ENCODE measurements at places on chromosomes 3 and 15.
A peak's percentile ranks its signal among the peaks of the same experiment; 100 is the strongest.

DNA sequence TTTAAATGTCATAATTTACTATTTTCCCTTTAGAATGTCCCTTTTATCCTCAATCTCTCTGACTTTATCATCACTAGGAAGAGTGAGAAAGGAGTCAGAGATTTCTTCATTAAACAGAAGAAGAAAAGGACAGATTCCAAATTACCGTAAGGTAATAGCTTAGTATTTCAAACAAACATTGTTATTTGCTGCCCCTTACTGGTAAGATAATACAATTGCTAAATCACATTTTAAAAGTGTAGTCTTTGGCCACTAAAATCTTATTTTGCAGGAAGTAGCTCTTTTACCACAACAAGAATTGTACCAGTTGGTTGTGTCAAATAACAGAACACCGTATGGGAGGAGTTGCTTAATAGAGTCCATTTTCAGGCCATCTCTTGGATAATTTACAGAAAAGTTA lies 53.7 kb downstream of the CGGBP1 start:
- no peak for DNase-seq

- no peak for DNase-seq
These were observed 32.8 kb upstream of the OCA2 start for GRCh38 chr15:28131946-28132345.

DNA sequence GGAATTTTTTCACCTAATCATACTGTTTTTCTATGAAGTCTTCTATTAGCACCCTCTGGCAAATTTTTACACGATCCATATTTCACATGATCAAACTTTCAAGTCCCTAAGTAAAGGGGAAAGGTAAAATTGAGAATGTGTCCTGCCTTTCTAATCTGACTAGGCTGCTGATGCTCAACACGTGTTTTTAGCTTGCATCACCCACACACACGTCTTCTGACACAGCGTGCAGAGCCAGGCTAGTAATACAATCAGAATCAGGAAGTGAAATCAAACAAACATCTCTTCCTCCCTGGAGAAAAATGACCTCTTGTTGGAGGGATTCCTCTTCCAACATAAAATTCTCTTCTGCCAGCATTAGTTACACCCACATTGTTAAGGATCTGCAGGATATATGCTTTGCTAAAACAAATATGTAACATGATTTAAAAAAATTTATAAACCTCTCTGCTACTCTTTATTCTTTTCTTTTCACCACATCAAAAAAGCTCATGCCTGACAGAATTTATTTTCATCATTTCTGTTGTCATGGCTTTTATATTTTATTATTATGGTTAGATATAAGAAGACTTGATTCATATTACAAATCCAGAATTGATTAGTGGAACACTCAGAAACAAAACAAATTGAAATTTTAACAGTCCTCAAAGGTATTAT lies 122.4 kb downstream of the RAP2B start:
- DNase-seq = peak; percentile 92

DNA sequence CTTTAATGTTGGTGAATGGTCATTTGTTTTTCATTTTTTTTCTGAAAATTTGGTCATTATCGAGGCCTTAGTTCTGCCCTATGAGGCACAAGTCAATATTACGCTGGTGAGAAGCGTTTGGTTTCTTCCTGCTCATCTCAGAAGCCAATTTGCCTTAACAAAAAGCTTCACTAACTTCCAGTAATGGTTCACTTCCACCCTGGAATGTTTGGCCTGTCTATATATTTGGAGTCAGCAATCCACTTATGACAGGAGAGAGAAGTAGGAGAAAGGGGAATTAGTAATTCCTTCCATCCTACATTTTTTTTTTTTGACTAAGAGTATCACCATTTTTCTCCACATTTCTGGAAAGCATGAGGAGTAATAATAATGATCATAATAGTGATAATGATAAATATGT lies 124.4 kb downstream of the DIPK2A start:
- DNase-seq = no peak

GRCh38 chr3:77096966-77097890 lies 57.3 kb downstream of the ROBO2 start:
- DNase-seq = peak; percentile 9

DNA sequence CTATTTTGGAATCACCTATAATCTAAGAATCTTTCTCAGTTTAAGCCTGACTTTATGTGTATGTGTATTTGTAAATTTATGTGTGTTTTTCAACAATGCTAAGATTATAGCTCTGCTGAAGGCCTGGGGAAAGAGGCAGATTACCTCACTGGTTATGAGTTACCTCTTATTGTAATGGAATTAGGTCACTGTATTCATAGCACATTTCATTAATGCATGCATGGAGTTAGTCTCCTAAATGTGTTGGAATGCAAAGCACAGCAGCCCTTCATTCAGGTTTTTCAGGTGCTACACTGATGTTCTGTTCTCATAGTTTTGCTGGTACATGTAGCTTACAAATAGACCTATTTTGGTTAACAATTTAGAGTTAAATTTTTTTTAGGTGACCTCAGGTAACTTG lies 9.5 kb downstream of the GPR87 start:
- no peak for DNase-seq

DNA sequence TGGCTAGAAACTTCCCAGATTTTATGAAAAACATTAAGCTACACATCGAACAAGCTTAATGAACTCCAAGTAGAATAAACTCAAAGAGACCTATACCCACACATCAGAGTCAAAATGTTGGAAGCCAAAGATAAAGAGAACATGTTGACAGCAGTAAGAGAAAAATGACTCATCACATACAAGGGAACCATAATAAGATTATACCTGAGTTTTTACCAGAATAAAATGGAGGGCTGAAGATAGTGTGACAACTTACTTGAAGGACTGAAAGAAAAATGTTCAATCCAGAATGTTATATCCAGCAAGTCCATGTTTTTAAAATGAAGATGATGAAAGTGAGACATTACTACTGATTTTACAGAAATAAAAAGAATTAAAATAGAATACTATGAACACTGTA lies 22.8 kb downstream of the MYL3 start:
- no peak for DNase-seq

DNA sequence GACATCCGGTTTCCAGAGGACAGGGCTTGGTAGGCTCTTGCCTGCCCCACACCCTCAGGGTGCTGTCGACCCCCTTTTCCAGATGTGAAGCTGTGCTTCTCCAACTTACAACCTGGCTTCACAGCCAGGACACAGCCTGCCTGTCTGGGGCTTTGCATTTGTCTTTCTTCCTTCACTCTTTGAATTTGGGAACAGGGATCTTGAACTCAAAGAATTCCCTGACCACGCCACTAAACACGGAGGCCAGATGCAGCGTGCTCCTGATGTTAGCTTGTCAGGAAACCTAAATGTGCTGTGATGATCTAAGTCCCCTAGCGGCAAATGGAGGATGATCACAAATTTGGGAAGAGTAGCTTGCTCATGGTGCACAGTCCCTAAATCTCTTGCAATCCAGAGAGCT lies 244.8 kb upstream of the RGMA start:
- no peak for DNase-seq

DNA sequence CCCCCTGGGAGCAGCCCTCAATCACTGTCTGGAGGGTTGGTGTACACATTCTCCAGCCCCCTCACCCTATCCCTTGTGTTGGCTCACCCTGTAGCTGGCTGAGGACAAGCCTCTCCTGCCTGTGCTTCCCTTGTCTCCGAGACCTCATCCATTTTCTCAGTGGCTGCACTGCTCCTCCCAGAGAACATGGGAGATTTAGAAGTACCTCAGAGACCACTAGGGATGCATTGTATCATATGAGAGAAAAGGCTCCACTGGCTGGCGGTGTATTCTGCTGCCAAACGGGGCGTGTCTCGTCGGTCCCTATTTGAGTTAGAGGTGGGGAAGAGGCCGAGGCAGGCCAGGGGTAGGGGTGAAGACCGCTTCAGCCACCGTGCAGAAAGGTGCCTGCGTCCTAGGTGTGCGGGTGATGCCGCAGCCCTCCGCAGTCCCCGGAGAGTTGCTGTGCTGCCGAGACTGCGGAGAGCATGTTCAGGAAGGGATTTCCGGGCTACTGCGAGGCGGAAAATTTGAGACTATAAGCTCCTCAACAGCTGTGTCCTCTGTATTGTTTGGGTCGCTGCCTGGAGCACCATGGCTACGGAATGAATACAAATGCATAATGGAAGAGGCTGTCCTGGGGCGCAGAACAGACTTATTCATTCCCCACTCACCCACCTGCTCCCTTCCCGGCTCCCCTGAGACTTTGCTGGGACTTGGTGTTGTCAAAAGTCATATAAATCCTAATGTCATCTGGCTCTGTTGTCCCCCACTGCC lies 43.8 kb downstream of the SPSB4 start:
- DNase-seq = peak; percentile 59

- DNase-seq = no peak
These were observed 8.4 kb upstream of the RTP1 start for GRCh38 chr3:187188931-187189330.

DNA sequence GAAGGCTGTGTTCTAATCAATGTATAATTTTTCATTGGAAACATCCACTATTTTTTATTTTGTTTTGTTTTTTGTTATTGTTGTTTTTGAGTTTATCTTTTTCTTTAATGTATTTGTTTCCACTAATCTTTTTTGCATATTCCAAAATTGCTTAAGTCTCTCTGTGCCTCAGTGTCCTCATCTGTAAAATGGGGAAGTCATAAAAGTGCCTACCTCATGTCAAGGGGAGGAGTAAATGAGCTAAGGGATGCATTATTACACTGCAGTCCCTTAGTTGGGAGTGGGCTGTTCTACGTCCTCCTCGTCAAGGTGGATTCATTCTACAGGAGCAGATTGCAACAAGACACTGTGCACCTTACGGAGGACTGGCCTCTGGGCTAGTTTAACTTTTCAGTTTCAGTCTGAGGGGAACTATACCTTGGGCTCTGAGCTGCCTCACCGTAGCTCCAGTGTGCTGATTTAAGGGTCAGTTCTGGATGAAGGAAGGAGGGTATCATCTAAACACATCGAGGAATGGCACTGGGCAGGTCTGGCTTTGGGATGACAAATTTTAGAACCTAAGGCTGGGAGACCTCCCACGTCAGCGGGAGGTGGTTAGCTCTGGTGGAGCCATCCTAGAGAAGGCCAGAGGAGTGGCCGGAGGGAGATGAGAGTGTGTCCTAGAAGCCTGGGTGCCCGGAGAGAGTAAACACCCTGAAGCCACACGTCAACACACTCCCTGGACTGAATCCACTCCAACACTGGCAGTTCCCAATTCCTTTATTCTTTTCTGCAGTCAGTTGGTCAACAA lies 5.1 kb upstream of the SRP14 start:
- DNase-seq = no peak

DNA sequence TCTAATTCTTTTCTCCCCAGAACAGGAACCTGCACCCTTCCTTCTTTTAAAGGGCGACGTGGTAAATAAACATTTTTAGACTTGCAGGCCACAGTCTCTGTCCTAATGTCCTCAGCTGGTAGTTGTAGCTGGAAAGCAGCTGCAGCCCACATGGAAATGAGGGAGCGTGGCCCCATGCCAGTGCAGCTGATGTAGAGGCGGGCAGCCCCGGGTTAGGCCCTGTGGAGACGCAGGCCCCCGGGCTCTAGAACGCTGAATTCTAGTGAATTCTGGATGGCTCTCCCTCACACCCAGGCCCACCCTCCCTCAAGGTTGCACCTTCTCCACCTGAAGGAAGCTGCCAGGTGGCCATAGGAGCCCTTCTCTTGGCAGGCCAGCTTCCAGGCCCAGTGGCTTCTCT lies 52.3 kb downstream of the PGPEP1L start:
- no peak for DNase-seq

DNA sequence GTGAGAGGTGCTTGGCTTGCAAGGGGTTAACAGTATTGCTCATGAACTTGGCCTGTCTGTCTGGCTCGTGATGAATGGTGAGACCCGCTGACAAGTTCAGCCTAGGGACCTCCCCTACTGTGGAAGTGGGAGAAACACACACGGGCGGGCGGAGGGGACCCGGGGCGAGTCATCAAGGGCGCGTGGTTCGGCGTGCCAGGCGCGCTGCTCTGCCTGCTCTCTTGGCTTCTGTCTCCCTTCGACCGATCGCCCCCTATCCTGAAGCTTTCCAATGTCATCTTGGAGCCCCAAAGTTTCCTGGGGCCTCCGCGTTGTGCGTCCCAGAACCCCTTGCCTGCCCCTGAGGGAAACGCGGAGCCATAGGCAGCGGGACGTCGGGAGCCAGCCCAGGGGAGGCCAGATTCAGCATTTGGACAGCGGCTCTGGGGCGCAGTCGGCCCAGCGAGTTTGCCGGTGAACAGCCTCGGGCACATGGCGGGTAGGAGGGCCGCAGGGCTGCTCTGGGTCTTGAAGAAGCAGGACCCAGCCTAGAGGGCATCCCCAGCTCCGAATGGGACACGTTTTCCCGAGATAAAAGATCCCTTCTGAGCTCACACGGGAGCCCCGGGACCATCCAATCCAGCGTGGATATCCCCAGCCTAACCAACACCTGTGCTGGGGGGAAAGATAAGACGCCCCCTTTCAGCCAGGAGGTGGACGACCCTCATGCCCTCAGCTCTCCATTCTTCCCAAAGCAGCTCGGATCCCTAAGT lies 27.0 kb upstream of the POLG start:
- peak; percentile 33 for DNase-seq

- DNase-seq = no peak
These were observed 215.0 kb upstream of the LRIG1 start for GRCh38 chr3:66715806-66716205.

- DNase-seq = no peak
These were observed 5.7 kb downstream of the ARRDC4 start for GRCh38 chr15:97966246-97966645.

DNA sequence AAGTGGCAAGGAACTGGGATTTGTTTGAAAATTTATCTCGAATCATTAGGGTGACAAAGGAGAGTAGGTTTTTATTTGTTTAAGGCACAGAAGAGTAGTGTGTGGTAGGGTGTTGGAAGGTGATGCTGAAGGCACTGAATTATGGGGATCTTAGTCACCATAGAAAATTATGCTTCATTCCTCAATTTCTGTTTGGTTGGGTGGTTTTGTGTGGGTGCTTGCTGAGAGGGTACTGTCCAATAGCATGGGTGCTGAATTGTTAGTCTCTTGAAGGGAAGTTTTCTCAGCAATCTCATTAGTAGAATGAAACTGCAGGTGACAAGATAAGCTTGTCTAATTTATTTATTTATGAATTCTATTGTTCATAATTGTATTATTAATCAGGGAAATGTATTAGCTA lies 610.9 kb downstream of the AGBL1 start:
- DNase-seq = no peak

- DNase-seq = no peak
These were observed 30.4 kb downstream of the VGLL3 start for GRCh38 chr3:86960550-86960949.

DNA sequence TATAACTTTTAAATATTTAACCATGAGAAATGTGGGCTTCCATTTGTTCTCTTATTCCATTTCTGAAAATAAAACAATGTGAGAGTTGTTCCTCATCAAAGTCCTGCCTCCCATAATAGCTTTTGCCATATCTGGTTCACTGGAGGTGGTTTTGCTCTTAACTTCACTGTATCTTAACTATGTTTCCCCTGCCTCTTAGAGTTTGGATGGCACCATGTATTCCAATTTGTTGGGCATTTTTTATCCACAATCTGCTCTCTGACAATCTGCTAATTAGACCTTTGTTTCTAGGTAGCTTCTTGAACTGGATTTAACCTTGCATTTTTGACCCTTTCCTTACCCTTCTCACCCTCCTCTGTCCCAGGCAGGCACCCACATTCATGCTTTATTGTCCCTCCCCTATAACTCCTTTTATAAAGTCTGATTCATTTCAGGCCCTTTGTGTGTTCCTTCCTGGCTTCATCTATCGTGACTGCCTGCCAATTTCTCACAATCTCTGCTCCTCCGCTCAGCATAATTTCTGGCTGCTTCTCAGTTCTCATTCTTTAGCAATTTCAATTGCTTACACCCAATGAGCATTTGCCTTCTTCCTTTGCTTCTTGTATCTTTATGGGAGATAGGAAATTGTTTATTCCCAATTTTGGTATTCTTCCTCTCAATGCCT lies 144.2 kb upstream of the ARHGEF26 start:
- peak; percentile 16 for DNase-seq

GRCh38 chr3:16841041-16841753 lies 43.6 kb upstream of the PLCL2 start:
- no peak for DNase-seq
